ENCODE measurements at places on chromosomes 5 and 9. TPM values are rescaled to one million over a fixed set of nuclear protein-coding genes. Genes with fewer than 3 reads are reported as not detected.

Gene SEMA6A
- total RNA-seq = 0.39 TPM

Gene ZSWIM6
- 4.6 TPM for total RNA-seq

Gene PLPP7
- 0.08 TPM for total RNA-seq

Gene CCL27
- total RNA-seq = not detected

Gene SCGB3A2
- not detected for total RNA-seq

Gene LECT2
- total RNA-seq = not detected

Gene VCAN
- total RNA-seq = 13.9 TPM

Gene TESK1
- total RNA-seq = 30.9 TPM

Gene SLC6A7
- 0.02 TPM for total RNA-seq

Gene WDR5
- total RNA-seq = 62.8 TPM

Gene BASP1
- 298 TPM for total RNA-seq

Gene ANKRD34B
- 0.18 TPM for total RNA-seq

Gene GKAP1
- 5.7 TPM for total RNA-seq

Gene PCDHB2
- 3.5 TPM for total RNA-seq

Gene LRRC26
- 2.2 TPM for total RNA-seq

Gene TMEM232
- total RNA-seq = not detected

Gene NCBP1
- 27.3 TPM for total RNA-seq

Gene ANXA1
- total RNA-seq = 1,202 TPM

Gene PDE6A
- total RNA-seq = 0.13 TPM

Gene SH3RF2
- total RNA-seq = 3.4 TPM

Gene S100Z
- not detected for total RNA-seq

Gene CYLC2
- not detected for total RNA-seq

Gene NMRK1
- 5.4 TPM for total RNA-seq

Gene SLC45A2
- total RNA-seq = 0.05 TPM

Gene SIT1
- not detected for total RNA-seq

Gene SPATA6L
- total RNA-seq = 2.4 TPM

Gene DAPK1
- 19.8 TPM for total RNA-seq

Gene ISL1
- not detected for total RNA-seq

Gene BRINP1
- total RNA-seq = 0.17 TPM

Gene PCDHGA11
- total RNA-seq = 0.02 TPM

Gene EFNA5
- 22.1 TPM for total RNA-seq

Gene ADGRD2
- not detected for total RNA-seq

Gene TRPM6
- 1.3 TPM for total RNA-seq

Gene BSPRY
- 0.08 TPM for total RNA-seq

Gene FABP6
- 0.99 TPM for total RNA-seq

Gene PCDHA3
- total RNA-seq = 0.88 TPM

Gene LHX6
- total RNA-seq = 0.61 TPM

Gene SPATA31D4
- total RNA-seq = not detected

Gene SPAG8
- total RNA-seq = 0.58 TPM

Gene GPR151
- not detected for total RNA-seq

Gene BTNL8
- not detected for total RNA-seq

Gene LCN2
- 3.8 TPM for total RNA-seq

Gene ZNF879
- 0.80 TPM for total RNA-seq

Gene CDX1
- total RNA-seq = not detected

Gene APBA1
- total RNA-seq = 0.11 TPM

Gene REEP5
- 135 TPM for total RNA-seq

Gene ST8SIA4
- total RNA-seq = 0.43 TPM

Gene IL4
- total RNA-seq = not detected

Gene DBH
- not detected for total RNA-seq

Gene PAPPA
- total RNA-seq = 24.8 TPM

Gene ORM2
- total RNA-seq = not detected
